Chondrocyte (in vitro differentiated cells): ENCODE measurements at places on chromosomes 2 and 18. TPM values are rescaled to one million over a fixed set of nuclear protein-coding genes. Genes with fewer than 3 reads are reported as not detected.

DNA sequence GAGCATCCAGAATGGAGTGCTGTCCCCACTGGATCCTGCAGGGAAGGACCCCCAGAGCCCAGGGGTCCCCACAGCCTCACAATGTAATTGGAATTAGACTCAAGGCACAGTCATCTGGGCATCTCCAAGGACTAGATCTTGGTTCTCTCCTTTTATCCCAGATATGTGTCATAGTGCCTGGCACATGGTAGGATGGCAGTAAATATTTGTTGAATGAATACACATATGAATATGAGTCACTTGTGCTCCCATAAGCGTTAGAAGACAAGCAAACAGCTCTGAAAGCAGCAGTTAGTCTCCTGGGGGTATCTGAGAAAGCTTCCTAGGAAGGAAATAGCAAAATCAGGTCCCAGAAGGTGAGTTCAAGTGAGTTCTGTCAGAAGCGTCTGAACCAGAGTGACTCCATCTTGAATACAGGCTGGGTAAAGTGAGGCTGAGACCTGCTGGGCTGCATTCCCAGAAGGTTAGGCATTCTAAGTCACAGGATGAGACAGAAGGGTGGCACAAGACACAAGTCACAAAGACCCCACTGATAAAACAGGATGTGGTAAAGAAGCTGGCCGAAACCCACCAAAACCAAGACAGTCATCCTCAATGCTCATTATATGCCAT is 234.1 kb upstream of the ID2 start:
- peaks cover 3% of the 10 kb centered on the region for H3K4me1 ChIP-seq
- no peaks in the 10 kb centered on the region for H3K36me3 ChIP-seq
- DNase-seq, result no peak
- H3K27ac ChIP-seq, result no peak overlapping the region
- peaks cover 13% of the 10 kb centered on the region for H3K27me3 ChIP-seq

DNA sequence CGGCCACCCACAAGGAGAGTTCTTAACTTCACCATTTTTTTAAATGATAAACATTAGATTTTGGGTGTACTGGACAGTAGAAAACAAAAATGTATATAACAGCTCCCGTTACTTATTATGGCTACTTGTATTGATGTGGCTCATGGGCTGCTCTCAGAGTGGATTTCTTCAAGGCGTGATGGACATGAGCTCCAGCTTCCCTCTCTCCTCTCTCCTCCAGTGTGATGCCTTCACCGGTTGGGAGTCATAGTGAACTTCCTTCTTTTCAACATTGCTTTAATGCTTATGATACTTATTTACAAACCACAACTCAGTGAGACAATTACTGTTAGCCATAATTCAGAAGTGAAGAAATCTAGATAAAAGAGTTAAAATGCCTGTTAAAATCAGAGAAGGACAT is 515.2 kb downstream of the RNF144A start:
- no peak overlapping the region for H3K4me3 ChIP-seq
- H3K27ac ChIP-seq, result no peak overlapping the region
- peaks cover 1% of the 10 kb centered on the region for H3K36me3 ChIP-seq
- no peak for DNase-seq
- H3K4me1 ChIP-seq, result peaks cover 4% of the 10 kb centered on the region

GRCh38 chr2:230879891-230880290 is 15.1 kb downstream of the ITM2C start:
- H3K27me3 ChIP-seq, result no peaks in the 10 kb centered on the region
- no peaks in the 10 kb centered on the region for H3K4me1 ChIP-seq
- H3K4me3 ChIP-seq, result no peak overlapping the region
- no peak for DNase-seq

The PDE6D gene
- total RNA-seq, result 17.5 to 24.0 TPM (median 21.9 TPM) in 3 replicates

The CDH19 gene
- 1.6 to 4.1 TPM (median 2.0 TPM) in 3 replicates for total RNA-seq

The RMC1 gene
- 22.5 to 26.8 TPM (median 24.6 TPM) in 3 replicates for total RNA-seq

The FSIP2 gene
- total RNA-seq, result 1.7 to 6.6 TPM (median 4.5 TPM) in 3 replicates
